ENCODE measurements at places on chromosomes 13 and 19.

DNA sequence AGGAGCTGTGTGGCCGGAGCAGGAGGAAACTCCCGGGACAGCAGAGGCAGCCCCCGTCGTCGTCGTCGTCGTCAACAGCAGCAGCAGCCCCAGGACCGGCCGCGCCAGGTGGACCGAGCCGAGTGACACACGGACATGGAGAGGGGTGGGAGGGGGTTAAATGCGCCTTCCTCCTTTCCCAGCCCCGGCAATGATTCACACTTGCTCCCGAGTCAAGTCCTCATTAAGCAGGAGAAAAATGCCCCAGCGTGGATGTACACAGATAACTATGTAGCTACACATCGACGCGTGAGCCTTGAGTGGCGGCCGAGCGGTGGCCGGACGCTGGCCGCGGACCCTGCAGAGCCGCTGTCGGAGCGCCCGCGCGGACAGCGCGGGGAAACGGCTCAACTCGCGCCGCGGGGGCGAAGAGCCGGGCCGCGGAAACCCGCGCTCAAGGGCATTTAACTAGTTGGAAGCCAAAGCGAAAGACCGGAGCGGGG is 645 bp downstream of the UBL3 start:
- peak; percentile 27 for DNase-seq

DNA sequence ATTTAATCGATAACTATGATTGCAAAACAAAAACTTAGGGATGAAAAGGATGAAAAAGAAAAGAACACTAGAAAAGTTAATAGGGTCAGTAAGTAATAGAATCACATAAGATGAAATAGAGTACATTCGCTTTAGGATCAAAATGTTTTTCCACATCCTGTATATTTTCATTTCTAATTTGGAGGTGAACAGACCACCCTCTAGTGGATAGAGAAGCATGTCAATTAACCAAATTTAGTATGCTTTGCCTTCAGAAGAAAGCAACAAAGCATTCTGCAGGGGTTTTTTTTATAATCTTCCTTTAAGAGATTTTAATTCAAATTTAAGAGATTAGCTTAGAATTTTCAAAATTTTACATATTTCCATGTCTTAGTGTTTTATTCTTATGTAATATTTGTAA is 611.0 kb upstream of the SGCG start:
- no peak for DNase-seq

DNA sequence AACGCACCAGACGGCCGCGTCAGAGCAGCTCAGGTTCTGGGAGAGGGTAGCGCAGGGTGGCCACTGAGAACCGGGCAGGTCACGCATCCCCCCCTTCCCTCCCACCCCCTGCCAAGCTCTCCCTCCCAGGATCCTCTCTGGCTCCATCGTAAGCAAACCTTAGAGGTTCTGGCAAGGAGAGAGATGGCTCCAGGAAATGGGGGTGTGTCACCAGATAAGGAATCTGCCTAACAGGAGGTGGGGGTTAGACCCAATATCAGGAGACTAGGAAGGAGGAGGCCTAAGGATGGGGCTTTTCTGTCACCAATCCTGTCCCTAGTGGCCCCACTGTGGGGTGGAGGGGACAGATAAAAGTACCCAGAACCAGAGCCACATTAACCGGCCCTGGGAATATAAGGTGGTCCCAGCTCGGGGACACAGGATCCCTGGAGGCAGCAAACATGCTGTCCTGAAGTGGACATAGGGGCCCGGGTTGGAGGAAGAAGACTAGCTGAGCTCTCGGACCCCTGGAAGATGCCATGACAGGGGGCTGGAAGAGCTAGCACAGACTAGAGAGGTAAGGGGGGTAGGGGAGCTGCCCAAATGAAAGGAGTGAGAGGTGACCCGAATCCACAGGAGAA is 1.9 kb downstream of the PPP1R12C start:
- DNase-seq, result no peak

DNA sequence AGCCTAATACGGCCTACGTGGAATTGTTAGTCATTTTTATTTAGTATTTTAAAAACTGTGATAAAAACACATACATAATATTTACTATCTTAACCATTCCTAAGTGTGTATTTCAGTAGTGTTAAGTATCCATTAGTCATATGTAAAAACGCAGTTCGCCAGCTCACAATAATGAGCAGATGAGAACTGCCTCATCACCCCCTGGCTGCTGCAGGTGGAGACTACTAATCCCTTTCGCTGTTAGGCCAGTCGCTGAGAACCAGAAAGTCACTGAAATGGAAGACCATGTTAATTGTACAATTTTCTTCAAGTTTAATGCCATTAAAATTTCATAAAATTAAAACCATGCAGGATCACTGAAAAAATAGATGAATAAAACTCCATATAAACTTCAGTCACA is 1.6 kb downstream of the ESD start:
- DNase-seq, result no peak

DNA sequence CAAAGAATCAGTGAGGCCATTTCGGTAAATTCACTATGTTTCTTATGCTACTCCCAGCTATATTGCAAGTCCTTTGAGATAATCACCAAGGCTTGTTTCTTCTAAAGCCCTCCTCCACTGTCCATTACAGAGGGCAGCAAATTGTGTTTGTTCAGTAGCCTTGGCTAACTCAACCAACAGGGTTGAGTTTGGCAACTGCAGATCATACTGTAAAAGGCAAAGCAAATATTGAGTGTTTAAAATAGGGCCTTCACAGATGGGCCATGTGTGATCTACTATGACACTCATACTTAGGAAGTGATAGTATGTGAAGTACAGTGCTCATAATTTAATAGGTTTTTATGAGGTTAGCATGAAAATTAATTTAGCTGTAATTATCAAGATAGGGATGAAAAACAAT is 171.3 kb downstream of the DACH1 start:
- DNase-seq, result no peak

DNA sequence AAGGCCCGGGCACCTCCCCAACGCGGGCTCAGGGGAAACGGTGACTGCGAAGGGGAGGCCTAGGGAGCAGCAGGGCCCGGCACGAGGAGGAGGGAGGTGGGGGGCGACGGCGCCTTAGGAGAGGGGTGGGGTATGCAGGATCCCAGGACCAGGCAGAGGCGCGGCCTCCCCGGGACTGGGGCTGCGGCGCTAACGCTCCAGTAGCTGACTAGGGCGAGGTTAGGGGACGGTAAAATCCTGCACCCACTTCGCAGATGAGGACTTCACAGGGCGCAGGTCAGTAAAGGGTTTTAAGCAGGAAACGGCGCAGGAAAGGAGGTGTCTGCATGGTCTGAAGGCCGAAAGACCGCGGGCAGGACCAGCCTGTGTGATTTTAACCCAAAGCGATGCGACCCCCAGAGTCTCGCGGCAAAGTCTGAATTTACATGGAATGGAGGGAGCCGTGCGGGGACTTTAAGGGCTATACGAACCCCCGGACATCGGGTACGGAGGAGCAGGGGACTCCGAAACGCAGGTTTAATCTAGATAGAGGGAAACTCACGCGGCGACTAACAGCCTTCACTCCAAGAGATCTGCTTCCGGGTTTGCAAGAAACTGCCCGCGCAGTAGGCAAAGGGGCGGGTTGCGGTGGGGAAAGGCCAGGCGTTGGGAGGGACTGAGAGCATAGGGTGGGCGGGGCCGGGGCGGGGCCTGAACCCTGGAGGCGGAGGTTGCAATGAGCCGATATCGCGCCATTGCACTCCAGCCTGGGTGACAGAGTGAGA is at the start of gene ZNF665:
TSS of gene ZNF665 (minus strand) at position 588 of the 764 bp plus-strand sequence. CDS start 10,460 bp downstream, outside the sequence.
- peak; percentile 56 for DNase-seq

- no peak for DNase-seq
Observed at GRCh38 chr19:33826521-33826920, 29.9 kb downstream of the KCTD15 start.

GRCh38 chr13:33312150-33312860 is 26.8 kb upstream of the STARD13 start:
- no peak for DNase-seq

- DNase-seq, result no peak
Observed at GRCh38 chr13:44543369-44543768, 32.8 kb downstream of the TSC22D1 start.

GRCh38 chr13:108322206-108322824 is 52.8 kb downstream of the TNFSF13B start:
- DNase-seq, result no peak

GRCh38 chr13:111912991-111913760 is 153.8 kb upstream of the SOX1 start:
- no peak for DNase-seq

- DNase-seq, result no peak
Observed at GRCh38 chr13:93539914-93540313, 313.3 kb downstream of the GPC6 start.

DNA sequence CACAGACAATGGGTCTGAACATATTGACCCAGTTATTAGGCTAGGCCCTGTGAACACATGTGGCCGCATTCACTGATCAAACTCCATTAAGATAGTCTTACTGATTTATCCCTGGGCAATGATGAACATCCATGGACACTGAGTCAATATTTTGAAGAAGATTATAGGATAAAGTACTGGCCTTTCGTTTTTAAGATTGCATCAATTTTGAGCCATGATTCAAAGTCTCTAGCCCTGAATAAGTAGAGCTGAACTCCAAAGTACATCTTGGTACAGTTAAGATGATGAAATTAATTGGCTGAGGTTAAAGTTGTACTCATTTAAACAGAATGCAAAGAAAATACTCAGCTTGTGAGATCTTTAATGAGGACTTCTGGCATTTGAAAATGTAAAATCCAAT is 1581.9 kb downstream of the EFNB2 start:
- DNase-seq, result no peak

DNA sequence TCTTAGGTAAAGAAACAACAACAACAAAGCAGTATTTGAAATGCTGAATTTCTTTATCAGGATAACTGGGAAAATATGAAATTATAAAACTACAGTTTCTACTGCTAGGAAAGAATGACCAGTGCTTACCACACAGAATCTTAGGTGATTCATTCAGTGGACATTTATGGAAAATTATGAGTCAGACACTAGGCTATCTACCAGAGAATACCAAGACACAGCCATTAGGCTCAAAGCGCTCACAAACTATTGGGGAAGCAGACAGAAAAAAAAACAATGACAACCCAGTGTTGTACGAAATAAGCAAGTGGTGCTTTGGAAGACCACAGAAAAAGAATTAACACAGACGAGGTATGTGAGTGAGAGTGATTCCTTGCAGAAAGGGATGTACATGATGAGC is 1019.5 kb downstream of the PCDH9 start:
- DNase-seq, result no peak

DNA sequence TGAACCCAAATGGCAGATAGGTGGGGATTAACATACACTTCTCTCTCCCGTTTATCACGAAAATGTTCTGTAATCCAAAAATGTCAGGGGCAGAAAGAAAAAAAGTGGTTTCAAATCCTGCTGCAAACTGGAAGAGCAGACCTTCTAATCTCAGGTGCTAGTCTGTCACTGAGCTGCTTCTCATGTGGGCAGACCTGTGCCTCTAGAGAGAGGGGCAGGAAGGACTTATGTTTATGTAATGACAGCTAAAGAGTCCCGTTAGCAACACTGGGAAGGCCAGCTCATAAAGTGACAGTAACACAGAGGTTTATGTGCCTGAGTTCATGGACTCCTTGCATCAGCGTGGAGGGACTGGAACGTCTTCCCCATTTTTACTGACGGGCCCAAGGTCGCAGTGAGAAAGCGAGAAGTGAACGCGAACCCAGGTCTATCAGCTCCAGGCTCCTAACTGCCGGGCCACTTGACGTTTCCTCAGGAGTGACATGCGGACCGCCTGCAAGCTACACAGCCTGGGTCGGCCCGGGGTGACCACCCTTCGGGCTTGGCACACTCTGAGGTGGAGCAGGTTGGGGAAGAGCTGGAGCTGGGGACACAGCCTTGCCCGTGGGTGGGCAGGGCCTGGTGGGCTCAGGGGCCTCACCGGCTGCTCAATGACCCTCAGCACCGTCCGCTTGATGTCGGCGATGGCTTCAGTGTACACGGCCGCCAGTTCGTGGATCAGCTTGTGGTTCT is 9.6 kb upstream of the RSPH6A start:
- DNase-seq, result no peak

DNA sequence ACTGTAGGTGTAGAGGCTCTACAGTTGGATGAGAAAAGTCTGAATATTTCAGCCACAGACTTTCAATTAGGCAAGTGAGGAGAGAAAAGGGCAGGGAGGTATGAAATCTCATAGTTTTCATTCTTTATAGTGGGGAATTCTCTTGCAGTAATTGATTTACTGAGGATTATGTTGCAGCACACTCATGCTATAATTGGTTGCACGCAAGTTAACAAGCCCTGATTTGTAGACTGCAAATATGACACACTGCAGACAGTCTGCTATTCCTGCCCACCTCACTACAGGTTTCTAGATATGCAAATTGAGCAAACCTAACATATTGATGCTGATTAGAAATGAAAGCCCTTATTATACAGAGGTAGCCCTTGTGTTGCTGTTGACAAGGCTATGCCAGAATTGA is 139.4 kb downstream of the LHFPL6 start:
- DNase-seq, result no peak

DNA sequence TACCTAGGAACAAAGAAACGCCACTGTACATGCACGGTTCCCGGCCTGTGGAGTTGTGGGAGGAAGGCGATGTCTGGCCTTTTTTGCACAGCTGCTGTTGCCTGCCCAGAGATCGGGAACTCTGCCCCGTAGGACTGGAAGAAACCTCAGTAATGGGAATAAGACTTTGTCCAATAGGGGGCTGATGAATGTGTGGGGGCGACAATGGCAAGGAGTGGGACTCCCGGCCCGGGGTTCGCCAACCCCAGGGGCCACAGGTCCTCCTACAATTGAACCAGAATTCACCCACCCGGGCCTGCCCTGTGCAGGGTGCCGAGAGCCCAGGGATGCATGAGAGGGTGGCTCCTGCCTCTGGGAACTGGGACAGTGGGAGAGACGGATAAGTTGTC is 2.0 kb upstream of the CEBPA start:
- DNase-seq, result no peak

- DNase-seq, result no peak
Observed at GRCh38 chr13:114131583-114132418, 622 bp downstream of the RASA3 start.

- no peak for DNase-seq
Observed at GRCh38 chr13:44380404-44381165, 7.0 kb downstream of the SERP2 start.

DNA sequence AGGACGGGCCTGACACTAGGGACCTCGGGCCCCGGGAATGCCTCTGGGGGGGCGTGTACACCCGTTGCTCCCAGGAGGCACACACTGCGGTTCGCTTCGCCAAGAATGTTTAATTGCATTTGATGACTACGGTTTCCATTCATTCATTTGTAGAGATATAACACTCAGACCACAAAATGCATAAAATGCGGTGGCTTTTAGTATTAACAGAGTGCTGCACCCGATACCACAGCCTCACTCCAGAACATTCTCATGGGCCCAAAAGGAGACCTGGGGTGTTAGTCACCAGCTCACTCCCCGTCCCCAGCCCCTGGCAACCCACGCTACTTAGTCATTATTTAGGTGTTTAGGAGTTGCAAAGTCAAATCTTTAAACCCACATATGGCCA is 21.8 kb downstream of the HCN2 start:
- peak; percentile 25 for DNase-seq

- no peak for DNase-seq
Observed at GRCh38 chr19:58356766-58357480, 3.6 kb upstream of the A1BG start.

GRCh38 chr13:45510672-45511071 is 45.9 kb downstream of the COG3 start:
- DNase-seq, result no peak

Data from T-helper 9 cell (primary cell).